Caki2 (cell line): ENCODE measurements at places on chromosomes 2 and 18. TPM values are rescaled to one million over a fixed set of nuclear protein-coding genes. Genes with fewer than 3 reads are reported as not detected.

The ABCB11 gene
- total RNA-seq = not detected in 2 replicates

The KCNJ13 gene
- total RNA-seq = not detected in 2 replicates

The ZNF532 gene
- 21.0 and 21.1 TPM in 2 replicates for total RNA-seq

The MBP gene
- total RNA-seq = 12.8 and 14.7 TPM in 2 replicates

DNA sequence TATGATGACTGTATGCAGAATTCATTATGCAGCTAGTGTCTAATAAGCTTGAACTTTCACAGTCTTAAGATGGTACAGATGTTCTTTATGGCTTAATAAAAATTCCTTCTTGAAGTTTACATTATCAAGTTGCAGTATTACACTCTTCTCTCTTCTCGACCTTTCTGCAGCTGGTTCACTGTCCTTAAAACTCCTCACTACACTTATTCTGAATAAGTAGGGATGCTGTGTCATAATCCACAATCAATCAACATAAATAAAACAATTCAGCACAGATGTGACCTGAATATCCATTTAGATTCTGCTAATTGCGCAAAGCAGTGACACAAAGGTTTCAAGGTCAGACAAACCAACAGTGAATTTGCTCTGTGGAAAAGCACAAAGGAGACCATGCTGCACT, 356.8 kb downstream of the SUCLG1 start:
- no peak for DNase-seq

DNA sequence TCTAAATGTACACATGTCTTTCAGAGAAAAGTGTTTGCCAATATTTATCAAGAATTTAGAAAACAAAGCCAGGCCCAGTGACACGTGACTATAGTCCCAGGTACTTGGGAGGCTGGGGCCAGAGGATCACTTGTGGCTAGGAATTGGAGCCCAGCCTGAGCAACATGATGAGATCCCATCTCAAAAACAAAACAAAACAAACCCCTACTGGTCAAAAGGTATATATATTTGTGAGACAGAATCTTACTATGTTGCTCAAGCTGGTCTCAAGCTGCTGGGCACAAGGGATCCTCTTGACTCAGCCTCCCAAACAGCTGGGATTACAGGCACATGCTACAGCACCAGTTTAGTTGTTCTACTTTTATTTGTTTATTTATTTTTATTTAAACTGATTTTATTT, 79.2 kb downstream of the ZDBF2 start:
- DNase-seq = no peak

DNA sequence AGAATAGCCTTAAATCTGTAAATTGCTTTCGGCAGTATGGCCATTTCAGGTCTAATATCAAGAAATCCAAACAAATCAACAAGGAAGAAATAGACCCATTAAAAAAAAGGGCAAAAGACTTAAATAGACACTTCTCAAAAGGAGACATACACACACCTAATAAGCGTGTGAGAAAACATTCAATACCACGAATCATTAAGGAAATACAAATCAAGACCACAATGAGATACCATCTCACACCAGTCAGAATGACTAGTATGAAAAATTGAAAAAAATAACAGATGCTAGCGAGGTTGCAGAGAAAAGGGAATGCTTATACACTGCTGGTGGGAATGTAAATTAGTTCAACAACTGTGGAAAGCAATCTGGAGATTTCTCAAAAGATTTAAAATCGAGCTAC, 243.2 kb downstream of the DSEL start:
- no peak for DNase-seq

DNA sequence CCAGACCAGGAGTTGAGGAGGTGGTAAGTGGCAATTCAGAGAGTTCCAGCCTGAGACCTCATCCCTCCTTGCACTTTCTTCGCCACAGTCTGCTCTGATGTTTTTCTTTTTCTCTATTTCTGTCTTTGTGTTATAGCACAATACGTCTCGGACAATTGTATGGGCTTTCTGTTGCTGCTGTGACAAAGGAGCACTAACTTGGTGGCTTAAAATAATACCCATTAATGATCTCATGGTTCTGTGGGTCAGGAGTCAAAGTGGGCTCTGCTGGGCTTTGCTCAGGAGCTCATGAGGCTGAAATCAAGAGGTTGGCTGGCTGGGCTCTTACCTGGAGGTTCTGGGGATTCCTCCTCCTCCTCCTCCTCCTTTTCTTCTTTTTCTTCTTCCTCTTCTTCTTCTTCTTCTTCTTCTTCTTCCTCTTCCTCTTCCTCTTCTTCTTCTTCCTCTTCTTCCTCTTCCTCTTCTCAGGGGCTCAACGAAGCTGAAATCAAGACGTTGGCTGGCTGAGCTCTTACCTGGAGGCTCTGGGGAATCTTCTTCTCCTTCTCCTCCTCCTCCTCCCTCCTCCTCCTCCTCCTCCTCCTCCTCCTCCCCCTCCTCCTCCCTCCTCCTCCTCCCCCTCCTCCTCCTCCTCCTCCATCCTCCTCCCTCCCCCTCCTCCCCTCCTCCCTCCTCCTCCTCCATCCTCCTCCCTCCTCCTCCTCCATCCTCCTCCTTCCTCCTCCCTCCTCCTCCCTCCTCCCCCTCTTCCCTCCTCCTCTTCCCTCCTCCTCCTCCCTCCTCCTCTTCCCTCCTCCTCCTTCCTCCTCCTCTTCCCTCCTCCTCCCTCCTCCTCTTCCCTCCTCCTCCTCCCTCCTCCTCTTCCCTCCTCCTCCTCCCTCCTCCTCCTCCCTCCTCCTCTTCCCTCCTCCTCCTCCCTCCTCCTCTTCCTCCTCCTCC, 104.0 kb downstream of the GATA6 start:
- DNase-seq = no peak
